ENCODE measurements at places on chromosomes 4 and X.

DNA sequence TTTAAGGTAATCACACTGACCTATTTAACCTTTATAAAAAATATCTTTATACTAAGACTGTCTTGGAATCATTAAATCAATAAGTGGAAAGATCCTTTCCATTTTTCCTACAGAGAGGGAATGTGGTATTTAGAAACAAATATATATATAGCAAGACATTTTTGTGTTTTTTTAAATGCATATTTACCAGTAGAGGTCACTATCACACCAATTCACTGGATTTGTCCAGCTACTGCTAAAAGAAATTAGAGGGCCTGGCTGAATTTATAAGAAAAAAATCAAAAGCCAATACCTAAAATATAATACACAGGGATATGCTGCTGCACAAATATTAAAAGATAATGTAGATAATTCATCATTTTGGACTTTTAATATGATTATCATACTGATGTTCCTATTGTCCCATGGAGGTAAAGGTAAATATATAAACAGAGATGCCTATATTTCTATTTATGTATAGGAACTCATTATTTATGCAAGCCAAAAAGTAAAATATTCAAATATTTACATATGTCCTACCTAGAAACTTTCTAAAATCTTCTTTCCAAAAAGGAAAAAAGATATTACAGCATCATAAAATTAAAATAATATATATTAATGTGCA lies 69.5 kb downstream of the PDE5A start:
- DNase-seq = no peak

GRCh38 chr4:157600583-157600982 lies 380.1 kb downstream of the GRIA2 start:
- DNase-seq = no peak

- no peak for DNase-seq
Measured at GRCh38 chrX:41661366-41662095, 27.2 kb upstream of the GPR34 start.

DNA sequence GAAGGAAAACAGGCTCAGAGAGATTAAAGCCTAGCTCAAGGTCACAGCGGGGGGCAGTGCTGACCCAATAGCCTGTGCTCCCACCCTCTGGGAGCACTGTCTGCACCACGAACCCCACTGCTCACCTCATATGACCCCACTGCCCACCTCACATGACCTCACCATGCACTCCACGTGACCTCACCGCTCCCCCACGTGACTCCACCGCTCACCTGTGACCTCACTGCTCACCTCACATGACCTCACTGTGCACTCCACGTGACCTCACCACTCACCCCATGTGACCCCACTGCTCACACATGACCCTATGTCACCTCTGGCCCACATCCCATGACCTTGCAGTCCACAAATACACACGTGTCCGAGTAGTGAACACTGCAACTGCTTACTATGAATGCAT lies 55.4 kb downstream of the ACOX3 start:
- no peak for DNase-seq

DNA sequence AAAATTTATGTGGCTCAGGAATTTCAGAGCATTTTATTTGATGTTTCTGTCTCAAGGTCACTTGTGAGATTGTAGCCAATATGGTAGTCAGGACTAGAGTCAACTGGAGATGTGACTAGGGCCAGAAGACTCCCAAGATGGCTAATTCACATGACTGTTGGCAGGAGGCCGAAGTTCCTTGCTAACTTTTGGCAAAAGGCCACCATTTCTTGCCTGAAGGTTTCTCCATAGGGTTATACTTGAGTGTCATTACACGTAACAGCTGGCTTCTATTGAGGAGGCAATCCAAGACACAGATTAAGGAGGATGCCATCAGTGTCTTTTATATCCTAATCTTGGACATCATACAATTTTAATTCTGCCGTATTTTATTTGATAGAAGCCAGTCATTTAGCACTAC lies 162.3 kb upstream of the MAOA start:
- DNase-seq = no peak

DNA sequence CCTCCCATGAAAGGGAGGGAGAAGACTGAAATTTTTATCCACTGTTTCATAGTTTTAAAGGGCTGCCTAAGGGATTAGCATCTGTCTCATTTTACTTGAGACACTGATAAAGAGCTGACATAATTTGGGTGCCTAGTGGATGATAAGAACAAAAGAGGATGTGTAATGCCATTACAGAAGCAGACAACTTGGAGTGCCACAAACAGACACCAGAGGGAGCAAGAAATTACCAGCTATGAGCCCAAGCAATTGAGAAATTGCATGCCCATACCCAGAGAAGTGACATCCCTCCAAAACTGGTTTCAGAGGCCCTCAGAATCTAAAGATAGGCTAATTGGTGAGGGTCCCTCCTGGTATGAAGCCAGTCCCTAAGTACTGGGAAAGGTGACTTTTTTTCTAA lies 38.5 kb upstream of the POU3F4 start:
- DNase-seq = no peak

DNA sequence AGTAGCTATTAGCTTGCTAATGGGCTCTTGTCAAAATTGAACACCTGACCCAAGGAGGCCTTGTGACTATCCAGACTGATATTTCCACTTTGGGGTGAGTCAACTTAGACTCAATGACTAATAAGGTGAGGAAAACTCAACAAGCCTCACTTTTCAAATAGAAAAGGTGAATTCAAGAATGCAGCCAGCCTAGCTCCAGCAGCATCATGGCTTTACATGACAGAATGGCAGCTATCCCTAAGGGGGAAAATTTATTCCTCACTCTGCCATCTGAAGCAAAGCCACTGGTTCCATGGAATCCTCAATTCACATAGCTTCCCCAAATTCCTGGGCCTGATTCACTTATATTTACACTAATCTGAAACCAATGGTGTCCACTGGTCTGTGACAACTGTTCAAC lies 29.1 kb upstream of the RAB9B start:
- DNase-seq = no peak

- no peak for DNase-seq
Measured at GRCh38 chr4:1644891-1645657, 39.0 kb downstream of the FAM53A start.

- no peak for DNase-seq
Measured at GRCh38 chr4:102392033-102392744, 46.9 kb upstream of the SLC39A8 start.

GRCh38 chrX:108168961-108169740 lies 77.6 kb downstream of the ATG4A start:
- DNase-seq = no peak

DNA sequence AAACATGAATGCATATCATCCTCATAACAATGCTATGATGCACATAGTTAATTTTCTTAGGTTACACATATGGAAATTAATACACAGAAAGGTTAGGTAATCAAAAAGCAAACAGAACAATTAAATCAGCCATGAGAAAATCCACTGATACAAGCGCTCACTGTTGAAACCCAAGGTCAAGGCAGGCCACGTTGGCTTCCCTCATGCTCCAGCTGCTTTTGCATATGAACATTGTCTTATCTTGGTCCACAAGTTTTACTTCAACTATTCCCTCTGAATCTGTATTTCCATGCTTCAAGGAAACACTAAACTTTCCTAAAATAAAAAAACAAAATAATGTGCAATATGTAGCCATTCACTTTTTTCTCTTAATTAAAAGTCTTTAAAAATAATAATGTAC lies 34.5 kb upstream of the PLA2G12A start:
- no peak for DNase-seq

- no peak for DNase-seq
Measured at GRCh38 chrX:38260231-38260630, 39.6 kb upstream of the SRPX start.

DNA sequence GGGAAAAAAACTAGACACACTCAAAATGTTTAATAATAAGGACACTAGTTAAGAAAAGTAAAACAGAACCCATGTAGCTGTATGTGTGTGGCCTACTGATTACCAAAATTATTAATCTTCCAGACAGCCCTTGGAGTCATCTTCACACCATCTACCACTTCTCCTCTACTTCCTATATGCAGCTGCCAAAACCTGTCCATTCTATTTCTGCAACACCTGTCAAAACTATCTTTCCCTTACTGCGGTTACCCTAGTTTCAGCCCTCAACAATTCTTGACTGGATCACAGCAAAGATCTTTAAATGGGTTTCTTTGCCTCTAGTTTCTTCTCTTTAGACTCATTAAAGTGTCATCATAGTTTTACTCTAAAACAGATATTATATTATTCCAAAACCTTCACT lies 72.6 kb downstream of the GPR82 start:
- DNase-seq = no peak

- no peak for DNase-seq
Measured at GRCh38 chr4:43244688-43245382, 352.3 kb downstream of the GRXCR1 start.

DNA sequence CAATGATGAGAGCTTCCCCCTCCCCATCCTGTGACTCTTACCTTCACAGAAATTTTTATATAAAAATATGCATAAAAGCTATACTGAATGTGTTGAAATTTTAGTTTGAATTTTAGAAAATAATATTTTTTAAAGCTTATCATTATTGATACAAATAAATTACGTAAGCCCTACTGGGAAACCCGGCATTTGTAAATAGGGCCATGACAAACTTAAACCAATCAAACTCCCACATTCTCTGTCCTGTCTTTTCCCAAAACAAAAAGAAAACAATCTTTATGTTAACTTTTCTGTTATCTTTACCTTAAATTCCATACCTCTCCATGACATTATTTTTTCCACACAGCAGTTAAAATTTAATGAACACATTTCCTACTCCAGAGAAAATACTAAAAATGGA lies 2.6 kb downstream of the CNOT6L start:
- no peak for DNase-seq

- no peak for DNase-seq
Measured at GRCh38 chr4:182175788-182176519, 67.2 kb upstream of the TENM3 start.

DNA sequence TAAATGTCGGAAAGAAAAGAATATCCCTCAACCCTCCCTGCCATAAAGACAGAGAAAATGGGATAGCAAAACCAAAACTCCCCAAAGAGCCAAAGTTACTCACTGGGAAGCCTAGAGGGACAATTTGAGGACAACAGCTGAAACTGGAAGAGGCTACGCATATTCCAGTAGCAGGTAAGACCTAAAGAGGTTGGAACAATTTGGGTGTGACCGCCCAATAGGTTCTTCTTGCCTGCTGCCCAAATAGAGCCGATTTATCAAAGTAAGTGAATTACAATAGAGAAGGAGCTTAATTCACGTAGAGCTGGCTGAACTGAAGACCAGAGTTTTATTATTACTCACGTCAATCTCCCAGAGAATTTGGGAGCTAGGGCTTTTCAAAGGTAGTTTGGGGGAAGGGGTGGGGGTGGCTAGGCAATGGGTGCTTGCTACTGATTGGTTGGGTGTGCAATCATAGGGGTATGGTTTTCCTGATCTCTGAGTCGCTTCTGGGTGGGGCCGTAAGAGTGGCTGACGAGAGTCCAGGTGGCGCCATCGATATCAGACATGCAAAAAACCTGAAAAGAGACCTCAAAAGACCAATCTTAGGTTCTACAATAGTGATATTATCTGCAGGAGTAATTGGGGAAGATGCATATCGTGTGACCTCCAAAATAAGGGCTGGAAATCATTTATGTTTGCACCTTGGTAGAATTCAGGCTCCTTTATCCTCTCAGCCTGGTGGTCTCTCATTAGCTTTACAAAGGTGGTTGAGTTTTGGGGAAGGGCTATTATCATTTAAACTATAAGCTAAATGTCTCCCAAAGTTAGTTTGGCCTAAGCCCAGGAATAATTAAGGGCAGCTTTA lies 39.0 kb upstream of the SLC7A3 start:
- no peak for DNase-seq

DNA sequence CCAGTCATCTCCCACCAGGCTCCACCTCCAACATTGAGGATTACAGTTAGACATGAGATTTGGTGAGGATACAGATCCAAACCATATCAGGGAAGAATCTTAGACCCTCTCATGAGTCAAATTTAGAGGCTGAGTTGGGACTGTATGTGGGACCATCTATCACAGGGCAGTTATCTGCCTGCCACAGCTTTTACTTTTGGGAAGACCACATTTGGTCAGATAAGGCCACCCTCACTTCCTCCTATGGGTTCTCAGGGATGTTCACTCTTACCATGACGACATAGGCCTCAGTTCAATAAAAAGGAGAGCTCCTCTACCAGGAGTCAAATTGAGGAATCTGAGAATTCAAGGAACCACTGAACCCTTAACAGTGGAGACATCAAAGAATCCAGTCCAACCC lies 2.1 kb downstream of the MAGEB2 start:
- no peak for DNase-seq

GRCh38 chr4:115430024-115430423 lies 316.6 kb upstream of the NDST4 start:
- DNase-seq = no peak

- DNase-seq = no peak
Measured at GRCh38 chrX:136572030-136572429, 40.0 kb downstream of the VGLL1 start.

DNA sequence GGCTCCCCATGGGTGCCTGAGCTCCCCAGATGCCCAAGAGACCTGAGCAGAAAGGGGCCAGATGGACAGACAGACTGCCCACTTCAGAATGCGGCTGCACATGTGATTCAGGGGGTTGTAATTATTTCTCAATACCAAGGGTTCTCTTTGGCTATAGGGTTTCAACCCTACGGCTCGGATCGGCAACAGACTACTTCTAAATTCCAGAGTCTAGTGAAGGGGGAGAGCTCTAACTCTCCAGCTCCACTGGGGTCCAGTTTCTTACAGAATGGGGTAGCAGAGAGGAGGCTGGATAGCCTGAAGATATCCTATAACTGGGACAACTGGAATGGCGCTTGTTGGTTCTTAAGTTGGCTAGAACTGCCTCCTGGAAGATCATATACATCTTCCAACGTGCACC lies 136.3 kb downstream of the MGST2 start:
- DNase-seq = no peak

- DNase-seq = no peak
Measured at GRCh38 chr4:47942081-47942819, 27.9 kb upstream of the NFXL1 start.

DNA sequence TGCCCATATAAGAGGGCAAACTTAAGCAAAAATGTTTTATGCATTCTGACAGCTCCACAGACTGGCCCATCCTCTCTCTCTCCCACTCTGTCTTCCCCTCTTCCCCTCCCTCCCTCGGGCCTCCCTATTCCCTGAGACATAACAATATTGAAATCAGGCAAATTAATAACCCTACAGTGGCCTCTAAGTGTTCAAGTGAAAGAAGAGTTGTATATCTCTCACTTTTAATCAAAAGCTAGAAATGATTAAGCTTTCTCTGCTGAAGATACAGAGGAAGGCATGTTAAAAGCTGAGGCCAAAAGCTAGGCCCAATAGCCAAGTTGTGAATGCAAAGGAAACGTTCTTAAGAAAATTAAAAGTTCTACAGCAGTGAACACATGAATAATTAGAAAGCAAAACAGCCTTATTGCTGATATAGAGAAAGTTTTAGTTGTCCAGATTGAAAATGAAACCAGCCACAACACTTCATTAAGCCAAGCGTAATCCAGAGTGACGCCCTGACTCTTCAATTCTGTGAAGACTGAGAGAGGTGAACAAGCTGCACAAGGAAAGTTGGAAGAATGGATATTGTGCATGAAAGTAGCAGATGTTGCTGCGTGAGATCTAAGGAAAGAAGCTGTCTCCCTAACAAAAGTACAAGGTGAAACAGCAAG lies 54.9 kb downstream of the USO1 start:
- no peak for DNase-seq
